Kidney (tissue), 22 donors: ENCODE measurements at places on chromosomes 16 and 17. TPM values are rescaled to one million over a fixed set of nuclear protein-coding genes. Genes with fewer than 3 reads are reported as not detected.

Gene TBX6
- 0.62 TPM for polyA plus RNA-seq

Gene NFAT5
- 1.9 TPM for polyA plus RNA-seq

Gene TMC8
- polyA plus RNA-seq, result 1.0 TPM

Gene PPL
- polyA plus RNA-seq, result 7.7 TPM

Gene ABCC12
- not detected for polyA plus RNA-seq

DNA sequence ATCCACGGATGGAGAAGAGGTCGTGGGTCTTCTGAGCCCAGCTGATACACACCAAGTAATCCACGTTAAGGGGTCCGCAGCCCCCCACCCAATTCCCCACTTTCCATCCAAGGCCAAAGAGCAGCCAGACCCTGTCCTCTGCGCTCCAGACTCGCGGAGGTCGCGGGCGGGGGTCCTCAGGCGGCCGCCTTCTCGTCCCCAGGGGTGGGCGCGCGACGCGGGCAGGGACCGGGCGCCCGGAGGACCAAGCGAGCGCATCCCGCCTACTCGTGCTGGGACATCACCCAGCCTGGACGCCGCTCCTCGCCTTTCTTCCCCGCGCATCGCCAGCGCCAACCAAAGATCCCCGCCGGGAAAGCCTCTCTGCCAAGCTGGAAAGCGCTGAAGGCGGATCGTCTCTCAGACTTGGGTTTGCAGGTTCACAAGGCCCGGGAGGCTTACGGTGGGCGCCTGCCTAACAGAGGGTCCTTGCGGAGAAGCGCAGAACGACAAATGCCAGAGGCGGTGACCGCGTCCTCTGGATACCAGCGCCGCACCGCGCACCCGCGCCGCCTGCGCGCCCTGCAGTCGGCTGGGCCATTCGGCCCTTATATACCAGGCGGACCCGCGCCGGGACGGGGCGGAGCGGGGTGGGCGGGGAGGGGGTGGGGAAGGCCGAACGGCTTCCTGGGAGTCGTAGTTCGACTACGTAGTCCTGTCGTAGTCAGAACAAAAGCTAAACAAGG lies 471.6 kb downstream of the SOX9 start:
- peak; percentile 93 for DNase-seq

GRCh38 chr16:58198022-58198683 lies at the start of gene CSNK2A2:
TSS of gene CSNK2A2 (minus strand) at chr16:58198106. CDS start at chr16:58197736, 370 bp downstream.
- DNase-seq, result peak; percentile 61

- DNase-seq, result no peak
These were observed 273.0 kb upstream of the TBX2 start for GRCh38 chr17:61126473-61127249.

- DNase-seq, result no peak
These were observed 147.4 kb downstream of the CDK5R1 start for GRCh38 chr17:32634167-32634566.

DNA sequence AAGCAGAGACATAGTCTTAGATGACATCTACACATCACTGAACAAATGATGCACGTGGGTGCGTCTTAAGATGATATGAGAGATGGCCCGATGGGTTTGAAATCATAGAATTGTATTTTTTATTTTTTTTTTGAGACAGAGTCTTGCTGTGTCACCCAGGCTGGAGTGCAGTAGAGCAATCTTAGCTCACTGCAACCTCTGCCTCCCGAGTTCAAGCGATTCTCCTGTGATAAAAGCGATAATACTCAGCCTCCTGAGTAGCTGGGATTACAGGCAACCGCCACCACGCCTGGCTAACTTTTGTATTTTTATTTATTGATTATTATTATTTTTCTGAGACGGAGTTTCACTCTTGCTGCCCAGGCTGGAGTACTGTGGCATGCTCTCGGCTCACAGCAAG lies 5.3 kb downstream of the ST6GALNAC1 start:
- no peak for DNase-seq

DNA sequence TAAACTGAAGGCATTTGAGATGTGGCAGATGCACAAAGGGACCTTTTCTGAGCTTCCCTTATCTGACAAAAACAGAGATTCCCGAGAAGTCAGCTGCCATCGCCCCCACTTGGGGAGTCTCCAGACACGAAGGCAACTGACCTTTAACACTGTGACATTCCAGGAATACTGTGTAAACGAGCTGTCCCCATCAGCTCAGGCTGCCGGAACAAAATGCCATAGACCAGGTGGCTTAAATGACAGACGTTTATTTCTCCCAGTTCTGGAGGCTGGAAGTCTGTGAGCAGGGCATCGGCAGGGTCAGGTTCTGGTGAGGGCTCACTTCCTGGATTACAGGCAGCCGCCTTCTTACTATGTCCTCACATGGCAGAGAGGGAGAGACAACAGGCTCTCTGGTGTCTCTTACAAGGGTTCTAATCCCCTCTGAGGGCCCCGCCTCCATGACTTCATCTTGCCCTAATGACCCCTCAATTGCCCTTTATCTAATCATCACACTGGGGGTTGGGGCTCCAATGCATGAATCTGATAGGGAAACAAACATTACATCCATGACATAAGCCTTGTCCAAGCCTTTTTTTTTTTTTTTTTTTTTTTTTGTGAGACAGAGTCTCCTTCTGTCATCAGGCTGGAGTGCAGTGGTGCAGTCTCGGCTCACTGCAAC lies 178.5 kb upstream of the RPL38 start:
- no peak for DNase-seq

GRCh38 chr17:15092261-15092660 lies 172.9 kb downstream of the PMP22 start:
- no peak for DNase-seq

GRCh38 chr17:35748341-35748841 lies 4.6 kb downstream of the GAS2L2 start:
- DNase-seq, result peak; percentile 65

DNA sequence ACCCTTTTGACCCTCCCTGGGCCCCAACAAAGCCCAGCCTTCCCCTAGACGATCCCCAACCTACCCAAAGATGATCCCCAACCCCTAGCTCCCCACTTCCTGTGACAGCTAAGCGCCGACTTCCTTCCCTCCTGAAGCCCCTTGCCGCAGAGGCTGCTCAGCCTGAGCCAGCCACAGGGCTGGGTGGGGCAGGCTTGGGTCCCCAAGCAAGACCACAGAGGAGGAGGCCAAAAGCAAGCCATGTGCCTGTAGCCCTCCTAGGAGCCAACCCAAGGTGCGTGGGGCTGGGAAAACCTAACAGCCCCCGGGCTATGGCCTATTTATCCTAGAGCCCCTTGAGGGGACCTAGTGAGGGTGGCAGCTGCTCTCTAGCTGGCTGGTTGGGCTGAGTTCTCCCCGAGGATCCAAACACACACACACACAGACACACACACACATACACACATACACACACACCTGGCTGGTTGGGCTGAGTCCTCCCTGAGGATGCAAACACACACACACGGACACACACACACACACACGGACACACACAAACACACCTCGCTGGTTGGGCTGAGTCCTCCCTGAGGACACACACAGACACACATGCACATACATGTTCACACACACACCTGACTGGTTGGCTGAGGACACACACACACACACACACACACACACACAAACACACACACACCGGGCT lies 4.8 kb downstream of the ARRB2 start:
- no peak for DNase-seq

- no peak for DNase-seq
These were observed 6.6 kb upstream of the GALK1 start for GRCh38 chr17:75771334-75772281.
